ENCODE measurements at places on chromosomes 1 and 21.

GRCh38 chr1:76191561-76191960 lies 117.0 kb downstream of the ST6GALNAC3 start:
- no peak for DNase-seq

- DNase-seq = no peak
These were observed 53.5 kb upstream of the EPHA8 start for GRCh38 chr1:22509815-22510214.

GRCh38 chr1:204426971-204427701 lies 15.5 kb upstream of the PPP1R15B start:
- DNase-seq = no peak

DNA sequence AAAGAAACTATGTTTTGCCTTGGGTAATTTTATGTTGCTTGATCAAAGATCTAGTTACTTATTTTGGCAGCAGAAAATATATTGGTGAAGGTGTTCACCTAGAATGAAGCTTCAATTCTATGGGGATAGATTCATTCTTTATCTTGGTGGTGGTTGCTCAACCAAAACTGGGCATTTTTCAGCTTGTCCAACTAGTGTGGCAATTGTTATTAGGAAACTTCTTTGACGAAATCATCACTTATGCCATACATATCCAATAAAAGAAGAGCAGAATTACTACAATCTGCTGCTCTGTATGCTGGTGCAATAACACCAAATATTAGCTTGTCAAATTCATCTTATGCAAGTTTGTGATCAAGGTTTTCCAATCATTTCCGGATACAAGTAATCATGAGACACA lies 26.8 kb upstream of the TMPRSS15 start:
- DNase-seq = no peak

- DNase-seq = no peak
These were observed 50.2 kb downstream of the B3GALNT2 start for GRCh38 chr1:235454021-235454420.

DNA sequence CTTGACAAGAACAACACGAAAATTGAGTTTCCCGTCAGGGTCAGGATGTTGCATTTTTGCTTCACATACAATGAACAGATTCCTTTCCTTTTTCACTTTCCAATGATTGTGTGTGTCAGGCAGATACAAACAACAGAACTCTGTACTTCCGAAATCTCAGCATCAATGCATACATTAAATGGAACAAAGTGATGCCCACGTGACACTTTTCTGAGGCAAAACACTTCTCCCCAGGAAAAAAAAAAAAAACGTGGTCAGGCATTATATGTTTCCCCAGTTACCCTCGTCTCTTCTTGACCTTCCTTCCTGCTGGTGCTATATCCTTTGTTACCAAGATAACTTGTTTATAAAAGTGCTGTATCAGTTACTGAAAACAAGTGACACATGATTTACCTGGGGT lies 181.8 kb downstream of the ZNF281 start:
- no peak for DNase-seq

DNA sequence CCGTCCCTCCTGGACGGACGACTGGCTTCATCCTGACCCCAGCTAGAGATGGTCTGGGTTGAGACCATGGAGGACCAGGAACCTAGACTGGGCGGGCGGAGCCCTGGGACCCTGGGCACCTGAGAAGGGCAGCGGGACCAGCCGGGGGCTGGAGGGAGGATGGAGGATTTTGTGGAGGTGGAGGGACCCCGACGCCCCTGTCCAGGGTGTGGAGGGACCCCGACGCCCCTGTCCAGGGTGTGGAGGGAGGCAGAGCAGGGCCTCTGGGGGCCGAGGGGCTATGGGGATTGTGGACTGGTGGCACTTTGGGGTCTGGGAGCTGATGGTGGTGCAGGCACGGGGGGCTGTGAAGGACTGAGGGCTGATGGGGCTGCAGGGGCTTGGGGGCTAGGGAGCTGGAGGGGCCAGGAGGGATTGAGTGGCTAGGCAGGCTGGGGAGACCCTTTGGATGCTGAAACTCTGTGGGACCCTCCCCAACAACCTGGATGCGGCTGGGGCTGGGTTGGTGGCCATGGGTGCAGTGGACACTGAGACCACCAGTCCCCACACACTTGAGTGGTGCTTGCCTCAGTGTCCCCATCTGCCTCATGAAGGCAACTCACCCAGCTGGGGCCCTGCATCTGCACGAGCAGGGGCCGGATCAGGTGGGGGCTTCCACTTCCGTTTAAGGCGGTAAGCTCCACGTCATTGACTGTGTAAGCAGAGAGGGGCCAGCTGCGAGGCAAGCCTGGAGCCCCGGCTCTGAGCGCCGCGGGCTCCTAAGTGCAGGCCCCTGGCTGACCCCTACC lies 7.4 kb downstream of the GJC2 start:
- DNase-seq = no peak

DNA sequence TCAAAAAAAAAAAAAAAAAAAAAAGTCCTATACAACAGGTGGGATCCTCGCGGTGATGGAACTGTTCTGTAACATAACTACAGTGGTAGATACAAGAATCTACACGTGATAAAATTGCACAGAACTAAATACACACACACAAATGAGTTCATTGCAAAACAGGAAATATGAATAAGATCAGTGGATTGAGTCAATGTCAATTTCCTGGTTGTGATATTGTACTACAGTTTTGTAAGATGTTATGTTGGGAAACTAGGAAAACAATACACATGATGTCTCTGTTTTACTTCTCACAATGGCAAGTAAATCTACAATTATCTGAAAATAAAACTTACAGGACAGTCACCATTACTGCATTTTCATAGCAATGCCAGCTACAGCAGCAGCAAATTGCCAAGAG lies 59.8 kb downstream of the ITGB3BP start:
- DNase-seq = peak; percentile 93

DNA sequence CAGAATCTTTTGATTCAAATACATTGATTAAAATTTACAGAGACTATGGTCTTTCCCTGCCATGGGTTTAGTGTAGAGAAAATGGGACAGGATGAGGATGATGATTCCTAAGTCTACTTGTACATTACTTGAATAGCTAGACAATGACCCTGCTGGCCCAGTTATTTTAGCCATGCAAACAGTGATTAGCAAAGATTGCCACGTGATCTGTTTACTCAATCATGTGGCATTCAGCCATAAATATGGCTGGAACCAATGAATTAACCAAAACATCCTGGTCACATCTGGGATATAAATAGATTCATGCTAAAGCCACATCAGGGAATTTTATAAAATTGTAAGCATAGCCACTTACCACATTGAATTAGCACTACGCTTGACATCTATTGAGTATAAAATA lies 167.3 kb downstream of the PBX1 start:
- DNase-seq = peak; percentile 96

DNA sequence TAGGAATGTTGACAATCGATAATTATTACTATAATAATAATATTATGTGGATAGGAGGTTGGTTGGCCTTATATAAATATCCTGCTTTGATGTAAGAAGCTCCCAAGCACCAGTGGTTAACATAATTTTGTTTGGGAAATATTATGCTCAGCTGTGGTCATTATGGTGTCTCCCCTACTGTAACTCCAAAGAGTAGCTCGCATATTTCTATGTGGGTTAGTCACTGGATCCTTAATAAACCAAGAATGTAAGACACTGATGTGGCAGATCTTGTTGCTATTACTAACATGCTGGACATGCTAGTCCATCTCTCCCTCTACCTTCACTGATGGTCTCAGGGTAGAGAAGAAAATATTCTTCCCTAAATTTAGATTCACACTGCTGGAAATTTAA lies 79.2 kb upstream of the RALGPS2 start:
- peak; percentile 68 for DNase-seq

- no peak for DNase-seq
These were observed 47.4 kb upstream of the RAB4A start for GRCh38 chr1:229223498-229223897.

DNA sequence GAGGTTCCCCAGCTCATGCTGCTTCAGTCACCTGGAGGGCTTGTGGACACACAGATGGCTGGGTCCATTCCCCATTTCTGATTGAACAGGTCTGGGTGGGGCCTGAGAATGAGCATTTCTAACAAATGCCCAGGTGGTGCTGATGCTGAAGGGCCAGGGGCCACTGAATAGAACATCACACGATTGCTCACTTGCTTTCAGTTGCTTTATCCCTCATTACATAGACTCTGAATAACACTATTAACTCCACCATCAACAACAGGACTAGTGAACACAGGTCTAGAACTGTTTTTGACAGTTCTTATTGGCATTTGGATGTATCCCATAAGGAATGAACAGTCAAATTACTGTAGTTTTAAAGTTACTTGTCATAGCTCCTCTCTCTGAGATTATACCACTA lies 12.1 kb downstream of the TRAPPC10 start:
- no peak for DNase-seq

- DNase-seq = no peak
These were observed 270.4 kb downstream of the GRIK1 start for GRCh38 chr21:29669416-29669815.

GRCh38 chr1:41278076-41278475 lies 36.0 kb upstream of the SCMH1 start:
- DNase-seq = no peak

DNA sequence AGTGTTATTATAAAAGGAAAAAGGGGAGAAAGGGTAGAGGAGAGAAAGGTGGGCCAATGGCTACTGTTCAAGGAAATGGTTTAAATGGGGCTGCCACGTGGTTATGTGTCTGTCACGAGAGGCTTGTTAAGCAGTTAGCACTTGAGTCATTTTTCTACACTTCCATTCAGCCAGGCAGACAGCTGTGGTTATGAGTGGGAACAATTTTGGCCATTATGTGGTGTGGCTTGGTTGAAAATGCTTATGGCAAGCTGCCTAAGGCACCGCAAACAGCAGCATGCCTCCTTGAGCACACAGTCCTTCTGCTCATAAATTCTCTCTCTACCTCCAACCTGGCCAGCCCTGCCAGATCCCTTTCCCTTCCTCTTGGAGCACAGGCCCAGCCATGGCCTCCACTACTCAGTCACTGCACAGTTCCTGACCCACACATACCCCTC lies 3.2 kb upstream of the SRM start:
- peak; percentile 27 for DNase-seq

- DNase-seq = no peak
These were observed 402.6 kb downstream of the SIPA1L2 start for GRCh38 chr1:232227306-232227705.

- no peak for DNase-seq
These were observed 50.3 kb downstream of the SYT2 start for GRCh38 chr1:202659974-202660373.

DNA sequence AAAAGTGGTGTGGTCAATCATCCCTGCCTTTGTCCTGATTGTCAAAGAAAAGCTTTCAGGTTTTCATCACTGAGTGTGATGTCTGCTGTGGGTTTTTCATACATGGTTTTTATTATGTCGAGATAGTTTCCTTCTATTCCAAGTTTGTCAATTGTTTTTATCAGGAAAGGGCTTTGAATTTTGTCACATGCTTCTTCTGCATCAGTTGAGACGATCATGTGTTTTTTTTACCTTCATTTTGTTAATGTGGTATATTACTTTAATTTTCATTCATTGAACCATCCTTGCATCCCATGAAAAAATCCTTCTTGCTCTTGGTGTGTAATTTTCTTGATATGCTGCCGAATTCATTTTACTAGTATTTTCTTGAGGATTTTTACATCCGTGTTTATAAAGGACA lies 15.5 kb downstream of the PRKCZ start:
- DNase-seq = no peak

GRCh38 chr1:9784508-9785133 lies 39.1 kb downstream of the CLSTN1 start:
- DNase-seq = peak; percentile 74

DNA sequence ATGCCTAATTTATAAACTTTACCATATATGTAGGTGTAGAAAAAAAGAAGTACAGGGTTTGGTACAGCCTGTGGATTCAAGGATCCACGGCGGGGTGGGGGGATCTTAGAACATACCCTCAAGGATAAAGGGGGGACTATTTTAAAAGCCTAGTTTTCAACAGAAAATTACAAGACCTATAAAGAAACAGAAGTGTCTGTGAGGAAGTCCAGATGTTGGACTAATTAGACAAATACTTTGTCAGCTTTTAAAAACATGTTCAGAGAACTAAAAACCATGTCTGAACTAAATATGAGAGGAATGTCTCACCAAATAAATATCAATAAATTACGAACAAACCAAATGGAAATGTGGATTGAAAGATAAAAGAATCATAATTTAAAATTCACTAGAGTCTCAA lies 51.6 kb downstream of the TRMT1L start:
- DNase-seq = no peak

DNA sequence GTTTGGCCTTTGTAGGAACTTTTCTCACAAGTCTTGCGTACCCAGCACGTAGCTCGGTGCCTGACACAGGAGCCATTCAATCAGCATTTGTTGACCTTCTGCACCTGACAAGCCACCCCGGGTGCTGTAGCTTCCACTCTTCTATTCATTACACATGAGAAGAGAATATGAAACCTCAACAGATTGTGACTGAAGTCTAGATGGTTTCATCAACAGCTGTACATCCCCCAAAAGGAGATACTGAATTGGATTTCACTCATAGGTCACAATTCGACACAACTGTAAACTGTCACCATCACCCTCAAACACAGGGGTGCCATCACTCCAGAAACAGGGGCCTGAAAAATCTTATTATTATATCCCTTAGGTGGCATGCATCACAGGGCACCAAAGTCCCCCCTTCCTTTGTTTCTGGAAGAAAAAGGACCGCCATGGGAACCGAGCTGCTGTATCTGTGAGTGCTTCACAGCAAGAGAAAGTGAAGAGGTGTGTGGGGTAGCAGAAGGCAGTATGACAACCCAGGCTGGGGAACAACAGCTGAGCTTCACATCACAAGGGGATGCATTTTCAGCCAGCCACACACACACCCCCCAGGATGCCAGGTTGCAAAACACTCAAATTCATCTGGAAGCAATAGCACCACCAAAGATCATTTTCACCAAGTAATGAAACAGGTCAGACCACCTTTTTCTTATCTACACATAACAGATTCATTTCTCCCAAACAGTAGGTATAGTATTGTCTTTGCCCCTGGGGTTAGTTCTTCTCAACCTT lies 225.7 kb downstream of the TOMM20 start:
- no peak for DNase-seq

GRCh38 chr1:56972976-56973375 lies 7.2 kb upstream of the C8B start:
- DNase-seq = no peak

- no peak for DNase-seq
These were observed 1442.6 kb upstream of the B3GALT2 start for GRCh38 chr1:194629011-194629410.

DNA sequence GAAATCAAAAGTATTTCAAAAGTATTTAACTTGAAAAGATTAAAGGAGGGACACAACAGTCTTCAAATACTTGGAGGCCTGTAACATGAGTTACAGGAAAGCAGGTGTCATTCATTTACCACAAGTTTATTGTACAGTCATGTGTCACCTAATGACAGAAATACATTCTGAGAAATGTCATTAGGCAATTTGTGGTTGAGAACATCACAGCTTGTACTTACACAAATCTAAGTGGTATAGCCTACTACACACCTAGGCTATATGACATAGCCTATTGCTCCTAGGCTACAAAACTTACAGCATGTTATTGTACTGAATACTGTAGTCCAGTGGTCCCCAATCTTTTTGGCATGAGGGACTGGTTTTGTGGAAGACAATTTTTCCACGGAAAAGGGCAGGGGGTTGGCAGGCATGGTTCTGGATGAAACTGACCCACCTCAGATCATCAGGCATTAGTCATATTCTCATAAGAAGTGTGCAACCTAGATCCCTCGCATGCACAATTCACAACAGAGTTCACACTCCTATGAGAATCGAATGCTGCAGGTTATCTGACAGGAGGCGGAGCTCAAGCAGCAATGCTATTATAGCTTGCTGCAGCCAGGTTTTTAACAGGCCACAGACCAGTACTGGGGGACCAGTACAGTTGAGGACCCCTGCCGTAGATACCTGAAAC lies 25.0 kb upstream of the PHTF1 start:
- no peak for DNase-seq
